ENCODE measurements at places on chromosomes 16 and 17.

GRCh38 chr17:75901727-75902126, 3.0 kb downstream of the MRPL38 start:
- no peak for DNase-seq

GRCh38 chr17:38415250-38416194, 12.7 kb upstream of the ARHGAP23 start:
- DNase-seq = no peak

- no peak for DNase-seq
Observed at GRCh38 chr16:27450196-27450549, 48.2 kb downstream of the IL21R start.

DNA sequence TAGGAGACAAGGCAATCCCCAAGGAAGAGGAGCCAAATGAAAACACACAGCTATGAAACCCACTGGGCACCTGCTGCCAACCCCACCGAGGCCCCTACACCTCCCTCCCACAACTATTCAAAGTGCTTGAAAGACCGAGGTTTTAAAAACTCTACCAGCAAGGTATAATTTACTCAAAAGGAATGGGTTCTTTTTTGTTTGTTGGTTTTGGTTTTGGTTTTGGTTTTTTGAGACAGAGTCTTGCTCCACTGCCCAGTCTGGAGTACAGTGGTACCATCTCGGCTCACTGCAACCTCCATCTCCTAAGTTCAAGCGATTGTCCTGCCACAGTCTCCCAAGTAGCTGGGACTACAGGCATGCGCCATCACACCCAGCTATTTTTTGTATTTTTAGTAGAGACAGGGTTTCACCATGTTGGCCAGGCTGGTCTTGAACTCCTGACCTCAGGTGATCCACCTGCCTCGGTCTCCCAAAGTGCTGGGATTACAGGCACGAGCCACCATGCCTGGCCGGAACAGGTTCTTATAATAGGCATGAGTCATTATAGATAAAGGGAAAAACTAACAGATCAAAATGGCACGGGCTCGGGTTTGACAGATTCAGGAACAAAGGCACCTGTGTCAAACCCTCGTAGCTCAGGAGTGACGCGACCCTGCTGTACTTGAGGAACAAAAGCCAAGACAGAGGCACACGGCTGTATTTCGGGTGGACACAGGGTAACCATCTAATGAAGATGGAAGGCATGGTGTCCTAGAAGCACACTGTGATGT, 40.7 kb downstream of the COTL1 start:
- DNase-seq = no peak

GRCh38 chr17:77779711-77780539, 178.6 kb upstream of the TNRC6C start:
- DNase-seq = peak; percentile 53

DNA sequence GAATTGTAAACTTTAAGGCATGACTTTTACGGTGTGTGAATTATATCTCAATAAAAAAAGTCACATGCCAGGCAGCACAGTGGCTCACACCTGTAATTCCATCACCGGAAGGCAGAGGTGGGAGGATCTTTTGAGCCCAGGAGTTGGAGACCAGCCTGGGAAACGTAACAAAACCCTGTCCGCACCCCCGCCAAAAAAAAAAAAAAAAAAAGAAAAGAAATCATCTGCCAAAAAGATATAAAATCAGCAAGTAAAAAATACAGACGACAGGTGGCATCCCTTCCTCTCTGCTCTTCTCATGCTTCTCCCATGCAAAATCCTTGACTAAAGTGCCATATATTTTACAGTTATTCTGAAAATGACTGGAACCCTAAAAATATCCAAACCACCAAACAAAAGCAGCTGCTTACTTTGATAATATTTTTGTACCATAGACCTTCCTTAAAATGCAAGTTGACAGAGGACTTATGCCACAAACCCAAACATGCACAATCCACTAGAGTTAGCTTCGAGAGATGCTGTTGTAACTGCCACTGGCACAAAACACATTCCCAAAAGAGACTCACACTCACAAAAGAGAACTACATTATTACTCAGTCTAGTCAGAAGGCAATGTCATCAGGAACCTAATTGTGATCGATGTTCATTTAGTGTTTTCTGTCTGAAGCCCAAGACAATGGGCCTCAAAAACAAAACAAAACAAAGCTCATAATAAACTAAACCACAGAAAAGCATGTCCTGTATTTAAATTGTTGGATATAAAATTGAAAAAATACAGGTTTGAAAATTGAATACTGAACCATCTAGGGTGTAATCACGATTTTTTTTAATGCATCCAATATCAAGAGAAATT, 2.4 kb downstream of the CRLF3 start:
- no peak for DNase-seq

- no peak for DNase-seq
Observed at GRCh38 chr17:1792495-1793446, 30.9 kb downstream of the SERPINF1 start.

GRCh38 chr17:41650794-41651624, 26.6 kb upstream of the KRT17 start:
- DNase-seq = no peak

DNA sequence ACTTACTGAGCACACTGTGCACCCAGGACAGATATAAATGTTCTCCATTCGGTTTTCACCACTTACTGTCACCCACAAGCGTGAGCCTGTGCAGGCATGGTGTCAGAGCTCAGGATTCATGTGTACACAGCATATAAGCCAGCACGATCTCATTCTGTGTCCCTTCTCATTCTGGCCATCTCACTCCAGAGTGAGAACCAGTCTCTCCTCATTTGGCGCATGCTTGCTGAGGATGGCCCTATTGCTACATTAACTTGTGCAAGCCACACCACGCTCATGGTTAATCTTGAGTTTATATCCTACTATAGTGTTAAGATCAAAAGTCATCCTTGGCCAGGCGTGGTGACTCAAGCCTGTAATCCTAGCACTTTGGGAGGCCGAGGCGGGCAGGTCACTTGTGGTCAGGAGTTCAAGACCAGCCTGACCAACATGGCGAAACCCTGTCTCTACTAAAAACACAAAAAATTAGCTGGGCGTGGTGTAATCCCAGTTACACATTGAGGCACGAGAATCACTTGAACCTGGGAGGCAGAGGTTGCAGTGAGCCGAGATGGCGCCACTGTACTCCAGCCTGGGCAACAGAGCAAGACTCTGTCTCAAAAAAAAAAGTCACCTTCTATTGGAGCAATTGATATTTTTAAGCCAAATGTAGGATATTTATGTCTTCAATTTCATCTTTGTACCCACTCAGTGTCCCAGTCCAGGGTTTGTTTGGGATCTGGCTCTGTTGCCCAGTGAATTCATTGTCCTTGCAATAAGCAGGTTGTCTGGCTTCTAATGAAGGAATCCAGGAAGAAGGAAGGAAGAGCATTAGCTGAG, 20.9 kb downstream of the SOCS1 start:
- peak; percentile 79 for DNase-seq

- peak; percentile 6 for DNase-seq
Observed at GRCh38 chr17:48548523-48549280, 3.8 kb upstream of the HOXB2 start.

GRCh38 chr17:81527591-81528383, at the start of gene FSCN2:
FSCN2 (plus strand) TSS chr17:81528377; CDS start chr17:81528532, 155 bp downstream.
- DNase-seq = no peak

DNA sequence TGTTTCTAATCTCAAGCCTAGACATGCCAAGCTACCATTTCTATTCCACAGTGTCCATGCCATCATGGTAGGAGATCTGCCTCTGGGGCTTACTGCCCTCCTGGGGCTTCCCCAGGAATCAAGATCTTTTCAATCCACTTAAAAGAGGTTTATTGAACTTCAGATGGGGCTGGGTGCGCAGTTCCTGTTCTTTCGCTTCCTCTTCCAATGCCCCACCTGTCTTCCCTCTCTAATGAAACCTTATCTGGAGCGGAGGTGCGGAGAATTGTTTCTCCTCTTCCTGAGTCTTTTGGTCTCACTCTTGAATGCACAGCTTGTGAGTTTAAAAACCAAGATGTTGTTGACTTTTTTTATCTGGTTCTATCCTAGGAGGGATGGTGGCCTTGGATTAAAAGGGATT, 30.4 kb upstream of the METTL16 start:
- DNase-seq = no peak

GRCh38 chr17:20128036-20128667, 119.0 kb downstream of the SPECC1 start:
- peak; percentile 45 for DNase-seq
